ENCODE measurements at places on chromosomes 6 and 20.

DNA sequence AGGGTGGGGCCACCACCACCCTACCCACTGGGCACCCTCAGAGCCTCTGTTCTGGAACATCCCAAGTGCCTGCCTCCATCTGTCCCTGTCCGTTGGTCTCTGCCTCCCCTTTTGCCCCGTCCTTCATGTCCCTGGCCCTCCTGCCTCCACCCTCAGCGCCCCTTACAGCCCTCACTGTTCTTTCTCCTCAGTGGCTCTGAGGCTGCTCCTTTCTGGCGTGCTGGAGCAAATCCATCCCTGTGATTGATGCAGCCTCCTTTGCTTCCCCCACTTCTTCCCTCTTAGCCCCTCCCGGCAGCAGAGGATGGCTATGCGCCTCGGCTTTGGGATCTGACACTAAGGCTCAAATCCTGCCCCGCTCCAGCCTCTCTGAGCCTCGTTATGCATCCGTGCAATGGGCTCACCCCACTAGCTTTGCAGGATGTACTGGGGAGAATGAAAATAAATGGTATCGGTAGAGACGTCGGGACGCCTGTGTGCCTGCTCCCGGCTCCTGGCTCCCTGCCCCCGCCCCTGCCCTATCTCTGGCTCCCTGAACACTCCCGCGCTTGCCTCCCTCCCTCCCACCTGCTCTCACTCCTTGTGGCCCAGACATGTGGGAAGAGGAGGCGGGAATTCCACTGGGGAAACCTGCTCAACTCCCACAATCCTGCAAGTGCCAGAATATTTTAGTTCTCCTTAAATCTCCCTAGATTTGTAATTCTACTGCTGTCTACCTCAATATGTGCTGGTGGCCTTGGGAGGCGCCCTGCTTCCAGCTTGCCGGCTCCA is 13.1 kb downstream of the VSTM2L start:
- no peak for DNase-seq

GRCh38 chr20:63009045-63009961 is 2.5 kb upstream of the BHLHE23 start:
- peak; percentile 61 for DNase-seq

- DNase-seq = peak; percentile 63
Measured at GRCh38 chr6:133631421-133631820, 257.5 kb upstream of the TCF21 start.

- DNase-seq = peak; percentile 93
Measured at GRCh38 chr20:51447097-51447764, 95.3 kb downstream of the NFATC2 start.

DNA sequence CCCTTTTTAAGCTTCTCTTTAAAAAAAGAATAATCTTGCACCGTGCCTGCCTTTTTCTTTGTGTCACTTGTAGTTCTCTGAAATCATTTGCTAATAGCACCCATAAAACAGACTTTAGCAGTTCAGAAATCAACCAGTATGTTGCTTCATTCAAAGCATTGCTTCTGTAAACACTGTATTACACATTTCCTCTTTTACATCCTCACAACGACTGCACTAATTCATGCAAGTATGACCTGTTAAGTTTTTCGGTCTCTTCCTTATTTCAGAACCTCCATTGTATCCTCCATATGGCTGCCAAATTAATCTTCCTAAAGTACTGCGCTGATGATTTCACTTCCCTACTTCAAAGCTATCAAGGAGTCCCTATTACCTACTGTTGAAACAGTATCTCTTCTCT is 142.9 kb upstream of the RNF217 start:
- DNase-seq = no peak

DNA sequence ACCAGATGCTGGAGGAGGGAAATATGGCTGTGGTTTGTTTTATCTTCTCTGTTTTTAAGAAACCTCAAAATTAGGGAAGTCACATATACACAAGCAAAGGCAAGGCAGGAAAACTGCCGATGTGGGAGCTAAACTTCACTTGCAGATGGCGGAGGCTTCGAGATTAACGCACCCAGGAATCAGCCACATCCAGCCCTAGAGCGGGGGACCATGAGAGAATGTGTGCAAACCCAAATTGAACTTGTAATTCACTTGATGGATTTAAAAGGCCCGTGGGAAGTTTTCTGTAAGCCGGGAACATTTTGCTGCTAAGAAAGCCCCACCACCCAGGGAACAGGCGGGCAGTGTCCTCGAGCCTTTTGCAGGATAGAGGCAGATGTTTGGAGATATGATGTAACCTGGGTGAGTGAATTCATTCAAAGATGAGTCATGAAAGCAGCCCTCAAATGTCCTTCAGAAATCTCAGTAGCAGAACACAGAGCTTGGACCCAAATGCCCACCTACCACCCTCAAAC is 39.9 kb downstream of the PREX1 start:
- peak; percentile 10 for DNase-seq

DNA sequence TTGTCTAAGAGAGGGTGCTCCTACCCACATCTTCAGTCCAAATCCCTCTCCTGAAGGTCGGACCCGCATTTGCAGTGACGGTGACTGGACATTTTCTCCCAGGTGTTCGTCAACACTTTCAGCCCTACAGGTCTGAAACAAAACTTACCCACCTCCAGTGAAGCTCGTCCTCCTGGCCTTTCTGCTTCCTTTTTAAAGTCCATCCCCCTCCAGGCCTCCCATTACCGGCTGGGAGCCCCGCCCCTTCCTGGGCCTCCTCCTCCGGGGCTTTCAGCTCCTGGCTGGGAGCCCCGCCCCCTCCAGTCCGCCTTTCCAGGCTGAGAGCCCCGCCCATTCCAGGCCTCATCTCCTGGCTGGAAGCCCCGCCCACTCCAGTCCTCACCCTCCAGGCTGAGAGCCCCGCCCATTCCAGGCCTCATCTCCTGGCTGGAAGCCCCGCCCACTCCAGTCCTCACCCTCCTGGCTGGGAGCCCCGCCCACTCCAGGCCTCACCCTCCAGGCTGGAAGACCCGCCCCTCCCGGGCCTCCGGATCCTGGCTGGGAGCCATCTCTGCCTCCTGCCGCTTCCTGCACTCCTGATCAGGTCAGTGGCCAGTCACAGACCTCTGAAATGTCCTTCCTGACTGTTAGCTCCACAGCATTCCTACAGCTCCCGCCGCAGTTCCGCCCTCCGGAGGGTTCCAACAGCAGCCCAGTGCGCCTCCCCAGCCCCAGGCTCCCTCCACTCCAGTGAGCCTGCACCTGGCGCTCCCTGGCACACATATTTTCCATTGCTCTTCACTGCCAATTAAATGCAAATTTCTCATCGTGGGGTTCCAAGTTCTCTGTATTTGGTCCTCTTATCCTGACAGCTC is 98.5 kb downstream of the LY86 start:
- peak; percentile 99 for DNase-seq

- no peak for DNase-seq
Measured at GRCh38 chr6:32379545-32379944, 7.8 kb upstream of the TSBP1 start.

- DNase-seq = no peak
Measured at GRCh38 chr6:122779667-122780066, at the start of gene FABP7. Gene FABP7 (plus strand): TSS chr6:122779716. CDS start chr6:122779795, 79 bp downstream.

GRCh38 chr6:151317103-151317994 is 74.0 kb downstream of the ZBTB2 start:
- DNase-seq = peak; percentile 73

GRCh38 chr6:39835821-39836295 is 43.7 kb downstream of the DAAM2 start:
- no peak for DNase-seq

GRCh38 chr6:87473419-87473903 is 687 bp downstream of the SLC35A1 start:
- DNase-seq = peak; percentile 47

GRCh38 chr6:84078335-84078734 is 44.8 kb downstream of the MRAP2 start:
- no peak for DNase-seq

GRCh38 chr6:29909985-29910384 is 32.3 kb upstream of the HLA-A start:
- no peak for DNase-seq

GRCh38 chr20:44479643-44480042 is 4.0 kb downstream of the TTPAL start:
- no peak for DNase-seq

GRCh38 chr20:52444455-52444854 is 252.9 kb upstream of the ZFP64 start:
- no peak for DNase-seq

DNA sequence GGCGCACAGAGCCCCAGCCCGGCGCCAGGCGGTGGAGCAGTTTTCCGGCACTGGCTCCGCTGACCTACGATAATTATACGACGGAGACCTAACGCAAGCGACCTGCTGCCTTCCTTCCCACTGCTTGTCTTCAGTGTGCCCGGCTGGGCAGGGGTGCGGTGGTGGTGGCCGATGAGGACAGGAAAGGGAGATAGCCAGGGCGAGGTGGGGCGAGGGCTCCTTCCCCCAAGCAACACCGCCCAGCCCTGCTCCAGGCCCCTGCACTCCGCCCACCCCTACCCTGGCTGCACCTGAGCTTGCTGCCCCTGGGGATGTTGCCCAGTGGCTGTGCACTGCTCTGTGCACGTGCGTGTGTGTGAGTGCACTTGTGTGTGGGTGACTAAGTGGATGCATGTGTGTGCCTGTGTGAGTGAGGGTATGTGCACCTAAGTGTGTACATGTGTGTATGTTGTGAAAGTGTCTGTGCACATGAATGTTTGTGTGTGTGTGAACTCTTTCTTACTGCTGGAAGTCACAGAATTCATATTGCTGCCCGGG is 42.6 kb upstream of the IRF4 start:
- no peak for DNase-seq

- DNase-seq = peak; percentile 5
Measured at GRCh38 chr20:32912688-32913087, 54.0 kb downstream of the EFCAB8 start.

DNA sequence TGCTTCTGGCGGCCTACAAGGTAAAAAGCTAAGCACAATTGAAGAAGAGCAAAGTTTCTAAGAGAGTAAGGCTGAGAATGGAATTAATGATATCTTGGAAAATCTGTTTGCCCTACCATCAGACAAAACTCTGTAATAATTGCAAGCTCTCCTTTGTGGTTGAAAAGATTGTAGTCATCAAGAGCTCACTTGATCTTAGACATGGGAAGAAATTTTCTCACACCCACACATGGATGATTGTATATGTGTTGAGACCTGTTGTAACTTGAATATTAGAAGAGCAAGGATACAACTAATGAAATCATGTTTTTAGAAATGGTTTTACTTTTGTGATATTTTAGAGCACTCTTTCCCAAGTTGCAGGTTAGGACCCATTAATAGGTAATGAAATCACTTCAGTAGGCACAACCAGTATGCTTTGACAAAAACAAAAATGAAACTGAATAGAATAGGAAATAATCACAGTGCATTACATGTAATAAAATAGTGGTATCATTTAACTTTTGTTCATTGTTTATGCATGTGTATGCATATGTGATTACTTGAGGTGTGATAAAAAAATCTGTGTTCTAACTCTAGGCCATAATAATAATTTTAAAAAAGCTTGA is 14.0 kb downstream of the DCBLD1 start:
- peak; percentile 26 for DNase-seq

DNA sequence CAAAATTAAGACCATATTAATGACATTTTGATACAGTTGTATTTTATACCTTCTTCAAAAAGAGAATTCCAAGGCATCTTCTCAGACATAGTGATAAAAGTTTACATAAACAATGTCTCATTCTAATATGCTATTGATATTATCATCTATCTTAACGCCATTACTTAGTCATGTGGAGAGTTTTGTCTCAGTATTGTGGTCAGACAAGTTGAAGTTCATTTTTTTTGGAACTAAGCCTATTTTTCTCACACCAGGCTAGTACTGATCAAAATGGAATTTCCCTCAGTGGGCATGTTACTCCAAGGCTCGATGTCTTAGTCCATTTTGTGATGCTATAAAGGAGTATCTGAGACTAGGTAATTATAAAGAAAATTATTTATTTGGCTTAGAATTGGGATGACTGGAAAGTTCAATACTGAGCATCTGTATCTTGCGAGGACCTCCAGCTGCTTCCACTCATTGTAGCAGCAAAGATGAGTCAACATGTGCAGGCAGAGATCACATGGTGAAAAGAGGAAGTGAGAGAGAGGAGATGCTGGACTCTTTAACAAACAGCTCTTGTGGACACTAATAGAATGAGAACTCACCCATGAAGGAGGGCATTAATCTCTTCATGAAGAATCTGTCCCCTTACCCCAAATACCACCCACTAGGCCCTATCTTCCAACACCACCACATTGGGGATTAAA is 825.5 kb upstream of the MANEA start:
- DNase-seq = peak; percentile 2
